ENCODE measurements at places on chromosomes 2 and 18.

- DNase-seq, result no peak
Measured at GRCh38 chr2:152376385-152376784, 41.4 kb downstream of the FMNL2 start.

DNA sequence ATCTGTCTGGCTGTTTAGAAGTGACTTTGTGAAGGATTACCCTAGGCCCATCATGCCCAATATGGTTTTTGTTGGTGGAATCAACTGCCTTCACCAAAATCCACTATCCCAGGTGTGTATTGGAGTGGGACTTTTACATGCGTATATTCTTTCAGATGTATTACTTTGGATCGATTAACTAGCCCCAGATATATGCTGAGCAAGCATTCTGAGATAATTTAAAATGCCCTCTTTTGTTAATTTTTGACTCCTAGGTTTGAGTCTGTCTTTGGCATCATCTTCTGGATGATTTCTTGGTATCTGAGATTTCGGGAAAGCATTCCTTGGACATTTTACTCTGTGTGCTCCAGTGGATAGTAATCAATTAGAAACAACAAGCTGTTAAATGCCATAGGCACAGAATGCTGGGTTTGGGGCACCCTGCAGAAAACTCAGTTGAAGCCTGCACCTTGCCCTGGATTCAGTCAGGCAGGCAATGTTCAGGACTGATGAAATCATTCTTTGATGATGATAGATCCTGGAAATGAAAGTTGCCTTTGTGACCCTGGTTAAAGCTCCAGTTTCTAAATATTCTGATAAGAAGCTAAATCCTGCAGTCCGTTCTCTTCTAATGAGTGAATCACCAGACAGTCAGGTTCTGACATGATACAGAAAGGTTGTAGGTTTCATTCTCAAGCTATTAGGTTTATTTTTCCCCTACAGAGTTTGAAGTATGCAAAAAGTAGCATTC is 1.1 kb downstream of the UGT1A1 start:
- DNase-seq, result no peak

DNA sequence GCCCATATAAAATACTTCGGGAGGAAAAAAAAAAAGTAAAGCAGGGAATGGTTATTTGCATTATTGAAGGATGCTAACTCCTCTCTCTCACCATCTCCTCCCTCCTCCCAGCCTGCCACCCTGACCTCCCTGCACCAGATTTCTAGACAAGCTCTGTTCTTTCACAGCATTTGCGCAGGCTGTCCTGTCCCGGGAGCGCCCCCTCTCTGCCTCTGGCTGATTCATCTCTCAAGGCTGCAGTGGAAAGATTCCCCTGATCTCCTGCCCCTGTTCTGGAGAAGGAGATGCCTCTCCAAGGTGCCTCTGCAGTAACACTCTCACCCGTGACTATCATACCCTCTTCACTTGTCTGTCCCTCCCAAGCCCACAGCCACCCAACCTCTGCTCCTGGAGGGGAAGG is 38.5 kb downstream of the COL4A4 start:
- DNase-seq, result peak; percentile 63

- no peak for DNase-seq
Measured at GRCh38 chr2:7707723-7708122, 790.5 kb downstream of the RNF144A start.

DNA sequence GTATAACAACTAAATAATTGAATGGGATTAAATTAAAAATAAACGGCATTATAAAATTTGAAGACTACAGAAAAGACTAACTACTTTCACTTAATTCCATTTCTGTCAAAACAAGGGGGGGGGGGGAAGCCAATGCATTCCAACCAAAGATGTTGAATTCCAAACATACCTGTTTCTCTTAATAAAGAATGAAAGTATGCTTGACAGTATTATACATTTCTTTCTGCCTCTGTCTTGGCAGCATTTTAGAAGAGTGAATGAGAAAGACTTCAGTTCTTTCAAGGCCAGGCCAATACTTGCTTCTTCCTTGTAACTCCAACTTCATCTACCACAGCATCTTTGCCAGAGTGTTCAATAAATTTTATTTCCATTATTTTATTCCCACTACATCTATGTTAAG is 65.9 kb downstream of the PDE11A start:
- DNase-seq, result peak; percentile 16

DNA sequence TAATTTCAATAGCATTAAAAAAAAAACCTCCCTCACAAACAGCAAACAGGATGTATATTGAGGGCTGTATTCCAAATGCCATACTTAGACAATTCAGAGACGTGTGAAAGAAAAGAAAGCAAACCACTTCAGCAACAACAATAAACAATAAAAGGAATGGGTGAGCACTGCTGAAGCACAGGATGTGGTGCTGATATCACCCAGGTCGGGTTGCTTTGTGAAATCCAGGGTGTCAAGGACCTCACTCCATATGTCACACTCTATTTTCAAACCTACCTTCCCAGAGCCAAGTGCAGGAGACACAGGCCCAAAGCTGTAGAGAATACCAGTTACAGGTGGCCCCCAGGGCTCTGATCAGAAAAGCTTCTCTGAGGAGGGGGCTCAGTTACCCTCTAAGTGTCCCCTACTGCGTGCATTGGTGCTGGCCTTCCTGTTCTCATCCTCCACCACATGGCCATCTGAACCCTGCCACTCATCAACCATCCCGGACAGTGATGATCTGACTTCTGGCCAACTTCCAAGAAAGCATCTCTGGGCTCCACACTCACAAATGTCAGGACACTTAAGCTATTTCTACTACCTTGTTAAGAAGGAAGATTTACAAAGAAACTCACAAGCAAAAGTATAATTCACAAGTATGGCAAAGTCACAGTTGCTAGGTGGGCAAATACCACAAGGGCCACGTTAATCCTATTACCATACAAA is 363.0 kb downstream of the SS18 start:
- DNase-seq, result no peak

GRCh38 chr2:3454802-3455201 is 64.5 kb downstream of the ADI1 start:
- no peak for DNase-seq

DNA sequence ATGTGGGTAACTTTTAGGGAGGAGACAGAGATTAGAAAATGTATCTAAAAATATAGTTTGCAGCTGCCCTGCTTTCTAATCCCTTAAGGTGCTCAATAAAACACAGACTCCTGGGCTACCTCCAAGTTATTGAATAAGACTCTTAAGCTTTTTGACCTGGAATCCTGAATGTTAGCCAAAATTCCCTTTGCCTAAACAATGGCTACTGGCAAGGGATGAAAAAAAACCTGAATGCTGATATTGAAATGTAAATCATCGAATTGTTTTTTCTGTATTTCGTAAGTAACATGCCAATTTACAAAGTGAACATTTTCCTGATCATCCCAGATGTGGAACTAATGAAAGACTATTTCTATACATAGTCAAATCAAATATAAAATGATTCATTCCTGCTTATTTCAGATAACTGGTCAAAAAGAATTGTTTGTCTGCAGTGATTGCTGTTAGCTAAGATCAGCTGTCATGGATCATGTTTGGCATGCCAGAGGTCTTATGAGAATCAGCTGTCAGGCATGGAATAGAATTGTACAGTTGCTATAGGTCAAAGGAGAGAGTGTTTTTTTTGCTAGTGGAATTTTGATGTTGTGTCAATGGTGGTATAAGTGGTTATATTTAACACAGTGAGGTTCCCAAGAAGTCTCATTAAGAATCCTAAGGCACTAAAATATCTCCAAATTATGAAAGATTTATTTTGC is 363.6 kb upstream of the CWC22 start:
- no peak for DNase-seq
